ENCODE measurements at places on chromosomes 3 and 15.

DNA sequence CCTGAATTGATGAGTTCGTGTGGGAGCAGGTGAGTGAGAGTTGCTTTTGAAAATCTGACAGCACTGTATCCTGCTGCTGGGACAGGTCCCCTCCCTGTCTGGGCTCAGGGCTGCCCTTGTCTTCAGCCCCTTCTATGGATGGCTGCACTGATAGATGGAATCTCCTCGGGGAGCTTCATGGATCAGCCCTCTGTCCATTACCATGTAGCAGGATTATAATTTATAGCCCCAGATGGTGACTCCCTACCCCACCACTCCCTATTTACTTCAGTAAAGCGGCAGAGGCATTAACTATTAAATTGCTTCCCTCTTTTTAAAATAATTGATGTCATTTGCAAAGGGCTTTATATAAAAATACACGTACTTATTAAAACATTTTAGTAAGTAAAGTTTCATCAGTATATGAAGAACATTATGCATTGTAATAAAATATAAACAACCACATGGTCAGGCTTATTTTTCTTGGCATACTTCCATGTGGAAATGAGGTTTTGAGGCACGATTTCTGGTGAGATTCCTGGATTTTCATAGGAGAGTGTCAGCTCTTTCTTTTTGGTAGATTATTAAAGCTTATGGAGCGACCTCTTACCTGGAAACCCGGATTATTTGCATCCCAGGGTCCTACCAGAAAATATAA, 38.5 kb downstream of the MAP3K13 start:
- no peak for DNase-seq

DNA sequence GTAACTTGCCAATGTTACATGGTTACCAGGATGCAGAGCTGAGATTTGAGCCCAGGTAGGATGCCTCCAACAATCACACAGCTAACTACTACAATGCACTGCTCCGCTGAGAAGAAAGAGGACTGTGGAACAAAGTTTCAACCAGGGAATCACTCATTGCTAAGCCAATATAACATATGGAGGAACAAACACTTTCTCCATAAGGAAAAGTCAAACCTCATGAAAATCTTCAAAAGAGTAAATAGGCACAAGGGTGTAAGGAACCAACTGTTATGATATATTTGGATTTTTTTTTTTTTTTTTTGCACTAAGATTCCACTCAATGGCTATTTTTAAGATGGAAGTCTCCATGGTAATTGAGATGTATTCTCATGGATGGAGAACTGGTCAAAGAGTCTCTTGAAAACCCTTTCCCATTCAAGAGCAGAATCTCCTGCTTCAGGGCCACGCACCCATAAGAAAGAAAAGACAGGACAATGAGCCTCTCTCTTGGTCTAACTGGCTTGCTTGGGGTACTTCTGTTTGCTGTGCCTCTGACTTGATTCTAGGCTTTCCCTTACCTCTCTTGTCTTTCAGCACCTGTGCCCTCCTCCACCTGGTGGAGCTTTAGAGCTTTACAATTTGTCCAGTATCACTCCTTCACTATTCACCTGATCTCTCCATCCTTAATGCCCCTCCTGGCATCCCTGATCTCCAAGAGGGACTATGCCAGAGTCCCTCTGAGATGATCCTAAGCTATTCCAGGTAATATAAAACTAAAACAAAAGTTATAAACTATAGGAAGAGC, 252.8 kb downstream of the NTRK3 start:
- DNase-seq, result no peak

DNA sequence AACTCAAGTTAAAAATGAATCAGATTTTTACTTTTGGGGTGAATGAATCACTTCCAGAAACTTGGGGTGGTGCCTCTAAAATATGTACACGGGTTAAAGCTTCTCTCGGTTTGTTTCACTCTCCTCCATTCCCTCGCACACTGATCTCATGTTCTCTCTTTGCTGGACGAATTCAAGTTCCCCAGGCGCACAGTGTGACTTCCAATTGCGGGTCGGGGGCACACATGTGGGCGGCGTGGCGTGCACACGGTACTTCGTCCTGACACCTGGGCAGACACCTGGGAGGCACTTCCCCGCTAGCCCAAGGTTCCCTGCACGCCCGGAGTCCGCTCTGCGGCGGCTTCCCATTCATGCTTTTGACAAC, 692 bp downstream of the SCAANT1 start:
- no peak for DNase-seq

GRCh38 chr15:52737720-52738119, 52.4 kb downstream of the ONECUT1 start:
- DNase-seq, result no peak

DNA sequence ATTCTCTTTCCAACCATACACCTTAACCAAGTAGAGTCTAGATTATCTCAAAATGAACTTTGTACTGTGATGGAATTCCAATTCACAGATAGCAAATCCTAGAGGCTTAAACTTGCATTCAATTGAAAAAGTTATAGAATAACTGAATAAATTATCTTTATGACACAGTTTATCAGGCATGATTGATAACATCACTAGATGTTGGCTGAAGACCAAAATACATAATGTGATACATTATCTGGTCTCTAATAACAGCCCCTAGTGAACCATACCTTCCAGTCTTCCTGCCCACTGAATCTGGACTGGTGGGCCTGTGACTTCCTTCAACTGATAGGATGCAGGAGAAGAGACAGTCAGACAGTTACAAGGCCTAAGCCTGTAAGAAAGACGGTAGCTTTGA, 165.2 kb upstream of the CMC1 start:
- no peak for DNase-seq

DNA sequence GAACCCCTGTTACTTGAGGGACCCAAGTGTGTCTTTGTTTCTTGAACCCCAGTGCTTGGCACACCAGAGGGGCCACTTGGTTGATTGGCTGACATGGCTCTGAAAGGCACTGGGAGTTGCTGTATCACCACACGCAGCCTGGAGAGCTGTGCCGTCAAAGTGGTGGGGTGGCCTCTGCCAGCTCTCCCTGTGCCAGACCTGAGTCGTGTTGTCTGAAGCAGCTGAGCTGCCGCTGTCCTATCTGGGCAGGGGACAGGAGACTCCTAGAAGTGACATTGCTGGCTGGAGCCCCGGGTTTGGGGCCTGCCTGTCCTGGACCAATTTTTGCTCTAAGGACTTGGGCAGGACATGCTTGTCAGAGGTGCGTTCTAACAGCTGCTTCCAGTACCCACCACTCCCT, 5.5 kb upstream of the SNX22 start:
- DNase-seq, result no peak

DNA sequence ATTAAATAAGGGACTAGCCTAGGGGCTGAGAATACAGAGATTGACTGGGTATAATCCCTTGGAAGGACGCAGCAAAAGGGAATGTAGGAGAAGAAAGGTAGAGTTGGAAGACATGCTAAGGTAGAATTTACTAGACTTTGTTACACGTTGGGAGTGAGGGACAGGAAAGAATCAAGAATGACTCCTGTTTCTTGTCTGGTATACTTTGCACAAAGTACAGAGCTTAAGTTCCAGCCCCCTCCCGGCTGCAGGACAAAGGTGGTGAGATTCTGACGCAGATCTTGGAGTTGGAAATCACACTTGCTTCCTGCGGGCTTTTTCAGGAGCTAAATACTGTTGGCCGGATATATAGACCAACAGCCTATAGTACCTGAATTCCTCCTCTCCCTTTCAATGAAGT, 895 bp downstream of the HYKK start:
- no peak for DNase-seq

- no peak for DNase-seq
Observed at GRCh38 chr15:82650046-82650670, 3.0 kb upstream of the CPEB1 start.

- DNase-seq, result no peak
Observed at GRCh38 chr3:126828306-126828705, 124.3 kb downstream of the CHCHD6 start.

- DNase-seq, result no peak
Observed at GRCh38 chr3:112681822-112682325, 40.9 kb upstream of the CCDC80 start.

GRCh38 chr3:9108876-9109567, 140.4 kb downstream of the SRGAP3 start:
- DNase-seq, result no peak

DNA sequence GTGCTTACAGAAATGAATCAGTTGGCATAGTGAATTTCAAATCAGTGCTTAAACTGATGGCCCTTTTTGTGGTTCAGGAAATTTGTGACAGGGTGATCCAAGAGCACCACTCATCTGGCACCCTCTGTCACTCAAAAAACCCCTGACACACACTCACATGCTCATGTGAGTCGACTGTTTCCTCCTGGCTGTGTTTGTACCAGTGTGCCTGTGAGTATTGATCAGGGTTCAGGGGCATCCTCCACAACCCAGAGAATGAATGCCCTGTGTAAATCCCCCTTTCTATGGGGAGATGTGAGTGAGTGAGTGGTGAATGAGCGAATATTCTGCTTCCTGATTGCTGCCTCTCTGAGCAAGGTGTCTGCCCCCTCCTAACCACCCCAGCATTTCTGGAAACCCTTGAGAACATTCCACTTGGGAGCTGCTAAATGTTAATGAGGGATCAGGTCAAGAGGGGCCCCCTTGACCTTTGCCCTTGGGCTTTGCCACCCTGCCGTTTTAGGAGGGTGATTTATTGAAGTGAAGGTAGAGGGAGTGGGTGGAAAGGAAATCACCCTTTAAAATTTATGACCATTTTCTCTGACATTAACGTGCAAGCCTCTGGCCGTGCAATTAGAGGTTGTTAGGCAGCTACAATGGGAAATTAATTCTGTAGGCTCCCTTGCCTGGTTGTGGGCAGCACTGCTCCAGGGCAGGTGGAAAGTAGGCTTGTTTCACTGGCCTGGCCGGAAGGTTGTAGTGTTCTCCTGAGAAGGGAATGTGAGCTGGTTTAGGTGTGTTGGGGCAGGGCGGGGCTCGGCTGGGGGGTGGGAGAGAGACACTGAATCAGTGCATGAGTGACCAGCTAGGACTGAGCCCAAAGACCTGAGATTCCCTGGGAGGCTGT, 87.2 kb downstream of the SLCO3A1 start:
- no peak for DNase-seq

DNA sequence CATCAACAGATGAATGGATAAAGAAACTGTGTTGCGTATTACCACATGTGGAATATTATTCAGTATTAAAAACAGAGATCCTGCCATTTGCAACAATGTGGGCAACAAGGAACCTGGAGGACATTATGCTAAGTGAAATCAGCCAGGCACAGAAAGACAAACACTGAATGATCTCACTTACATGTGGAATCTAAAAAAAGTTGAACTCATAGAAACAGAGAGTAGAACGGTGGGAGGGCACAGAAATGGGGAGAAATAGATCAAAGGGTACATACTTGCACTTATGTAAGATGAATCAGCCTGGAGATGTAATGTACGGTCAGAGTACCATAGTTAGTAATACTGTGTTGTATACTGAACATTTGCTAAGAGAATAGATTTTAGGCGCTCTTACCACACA, 29.8 kb upstream of the MUC13 start:
- DNase-seq, result no peak
